Activated CD4-positive, alpha-beta T cell treated with anti-CD3 and anti-CD28 coated beads, Interleukin-2, amount 50 U/mL, for 1 hour (primary cell): ENCODE measurements at places on chromosomes 3 and 15.

DNA sequence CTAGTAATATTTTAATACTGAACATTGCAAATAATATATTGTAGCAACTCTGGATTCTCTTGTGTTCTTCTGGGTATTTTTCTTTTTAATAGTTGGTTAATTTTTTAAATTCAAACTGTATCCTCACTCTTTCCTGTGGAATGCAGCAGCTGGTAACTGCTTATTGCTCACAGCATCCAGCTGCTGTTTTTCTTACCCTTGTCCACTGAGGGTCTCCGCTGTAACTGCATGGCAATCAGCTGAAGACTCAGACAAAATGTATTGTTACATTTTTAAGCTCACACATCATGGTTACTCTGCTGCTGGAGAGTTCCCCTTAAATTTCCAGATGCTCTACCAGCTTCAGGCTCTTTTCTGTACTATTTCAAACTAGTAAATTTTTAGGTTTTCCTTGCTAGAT, 227.6 kb downstream of the MBNL1 start:
- DNase-seq = no peak

- DNase-seq = no peak
Measured at GRCh38 chr3:158531334-158531733, 39.7 kb upstream of the MLF1 start.

- no peak for DNase-seq
Measured at GRCh38 chr3:47315069-47315647, 32.4 kb downstream of the KLHL18 start.

DNA sequence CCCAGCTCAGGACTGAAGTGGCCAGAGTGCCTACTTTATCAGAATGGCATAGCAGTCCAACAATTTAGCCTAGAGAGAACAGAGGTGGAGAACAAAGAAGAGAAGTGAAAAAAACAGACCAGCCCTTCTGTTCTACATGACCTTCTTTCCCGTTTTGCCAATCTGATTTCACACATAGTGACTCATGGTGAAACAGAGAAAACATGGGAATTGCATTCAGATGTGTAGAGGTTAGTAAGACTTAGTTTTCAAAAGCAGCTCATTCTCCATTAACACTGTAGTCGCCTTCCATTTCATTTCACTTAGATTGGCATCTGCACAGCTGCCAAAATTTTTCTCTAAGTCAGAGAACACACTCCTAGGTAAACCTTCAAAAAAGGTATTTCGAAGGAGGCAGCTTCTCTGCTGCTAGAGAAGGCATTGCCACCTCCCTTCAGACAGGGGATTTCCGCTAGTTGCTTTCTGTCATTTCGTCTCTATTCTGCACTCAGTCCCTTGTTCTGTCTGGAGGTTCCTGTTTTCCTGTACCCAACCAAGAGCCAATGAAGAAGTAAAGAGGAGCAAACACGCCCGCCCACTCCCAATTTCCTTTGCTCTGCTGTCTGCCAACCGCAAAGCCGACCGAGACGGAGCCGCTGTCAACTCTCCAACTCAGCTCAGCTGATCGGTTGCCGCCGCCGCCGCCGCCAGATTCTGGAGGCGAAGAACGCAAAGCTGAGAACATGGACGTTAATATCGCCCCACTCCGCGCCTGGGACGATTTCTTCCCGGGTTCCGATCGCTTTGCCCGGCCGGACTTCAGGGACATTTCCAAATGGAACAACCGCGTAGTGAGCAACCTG, at the start of gene ARL6IP5:
Gene ARL6IP5 (plus strand): TSS at position 612 of the 842 bp plus-strand sequence. CDS start 111 bp downstream, at position 723.
- DNase-seq = peak; percentile 88

DNA sequence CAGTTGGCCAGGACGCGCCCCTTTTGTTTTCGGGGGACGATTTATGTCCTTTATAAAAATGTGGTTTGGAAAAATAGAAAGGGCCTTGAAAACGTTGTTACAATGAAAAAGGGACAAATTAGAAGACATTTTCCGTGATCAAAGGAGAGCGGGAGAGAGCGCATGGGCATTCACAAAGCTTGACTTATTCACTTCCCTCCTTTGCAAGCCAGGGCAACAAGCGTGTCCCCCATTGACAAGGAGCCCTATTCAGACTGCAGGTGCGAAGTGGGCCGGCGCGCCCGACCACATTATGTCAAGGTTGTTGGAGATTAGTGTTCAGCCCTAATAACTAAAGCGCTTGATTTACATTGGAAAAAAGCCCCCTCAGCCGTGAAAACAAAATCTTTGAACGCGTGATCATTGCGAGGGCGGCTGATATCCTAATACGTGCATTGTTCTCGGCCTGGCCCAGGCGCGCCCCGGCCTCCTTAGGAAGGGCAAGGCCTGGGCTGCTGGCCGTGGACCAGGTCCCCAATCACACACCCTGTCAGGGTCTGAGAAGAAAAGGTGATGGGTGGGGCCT, 25.9 kb downstream of the ZIC4 start:
- DNase-seq = no peak

GRCh38 chr3:117793622-117794265, 1084.2 kb downstream of the TUSC7 start:
- DNase-seq = no peak

GRCh38 chr15:31019986-31020385, 28.6 kb upstream of the MTMR10 start:
- no peak for DNase-seq

GRCh38 chr3:159560214-159560979, 428.2 kb upstream of the IL12A start:
- no peak for DNase-seq

DNA sequence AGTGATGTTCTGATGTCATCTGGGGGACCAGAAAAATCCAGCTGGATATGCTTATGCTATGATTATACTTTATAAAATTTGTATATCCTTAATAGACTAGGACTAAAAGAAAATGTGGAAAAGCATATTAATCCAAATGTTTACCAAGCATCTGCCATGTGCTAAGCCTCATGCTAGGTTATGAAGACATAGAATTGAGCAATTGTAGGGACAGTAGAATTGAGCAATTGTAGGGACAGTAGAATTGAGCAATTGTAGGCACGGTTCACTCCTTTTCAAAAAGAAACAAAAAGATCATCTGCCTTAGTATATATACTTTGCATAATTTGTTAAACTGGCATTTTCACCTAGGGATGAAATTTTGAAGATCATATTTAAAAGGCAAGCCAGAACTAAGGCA, 18.3 kb downstream of the ABHD5 start:
- DNase-seq = no peak

GRCh38 chr3:123341-123740, 73.2 kb upstream of the CHL1 start:
- no peak for DNase-seq

- no peak for DNase-seq
Measured at GRCh38 chr15:98920091-98920880, 87.3 kb downstream of the PGPEP1L start.

GRCh38 chr15:81265256-81265943, 58.5 kb downstream of the STARD5 start:
- no peak for DNase-seq

DNA sequence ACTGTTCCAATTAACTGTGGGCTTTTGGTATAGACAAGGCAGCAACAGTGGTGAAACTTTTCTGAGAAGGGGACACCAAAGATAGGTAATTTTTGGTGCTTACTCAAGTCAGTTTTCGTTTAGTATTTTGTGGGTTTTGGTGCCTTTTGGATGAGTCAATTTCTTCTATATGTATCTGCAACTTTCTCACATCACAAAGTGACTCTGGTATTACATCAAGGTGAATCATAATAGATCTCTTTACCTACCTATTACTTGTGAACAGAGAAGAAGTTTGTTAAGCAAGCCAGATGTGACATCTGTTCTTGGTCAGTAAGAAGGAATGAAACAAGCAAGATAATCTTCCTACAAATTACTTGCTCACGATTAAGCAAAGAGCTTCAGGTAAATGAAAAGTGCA, 732.4 kb upstream of the DPPA4 start:
- no peak for DNase-seq

DNA sequence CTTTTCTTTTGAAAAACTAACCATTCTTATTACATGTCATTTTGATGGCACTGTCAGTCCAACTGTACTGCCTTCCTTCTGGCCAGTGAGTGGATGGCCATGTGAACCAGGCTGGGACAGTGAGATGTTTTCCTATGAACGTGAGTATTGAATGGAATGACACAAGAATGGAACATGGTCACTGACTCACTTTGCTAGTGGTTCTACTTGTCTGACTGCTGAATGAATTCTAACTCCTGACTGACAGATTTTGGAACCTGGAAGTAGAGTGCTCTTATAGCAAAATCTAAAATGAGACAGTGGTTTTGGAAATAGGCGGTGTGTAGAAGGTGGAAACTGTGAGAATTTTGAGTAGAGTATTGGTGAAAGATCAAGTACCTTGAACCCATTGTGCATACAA, 606.9 kb upstream of the KCNMB2 start:
- no peak for DNase-seq

GRCh38 chr15:96535148-96535547, 204.6 kb downstream of the NR2F2 start:
- DNase-seq = no peak

DNA sequence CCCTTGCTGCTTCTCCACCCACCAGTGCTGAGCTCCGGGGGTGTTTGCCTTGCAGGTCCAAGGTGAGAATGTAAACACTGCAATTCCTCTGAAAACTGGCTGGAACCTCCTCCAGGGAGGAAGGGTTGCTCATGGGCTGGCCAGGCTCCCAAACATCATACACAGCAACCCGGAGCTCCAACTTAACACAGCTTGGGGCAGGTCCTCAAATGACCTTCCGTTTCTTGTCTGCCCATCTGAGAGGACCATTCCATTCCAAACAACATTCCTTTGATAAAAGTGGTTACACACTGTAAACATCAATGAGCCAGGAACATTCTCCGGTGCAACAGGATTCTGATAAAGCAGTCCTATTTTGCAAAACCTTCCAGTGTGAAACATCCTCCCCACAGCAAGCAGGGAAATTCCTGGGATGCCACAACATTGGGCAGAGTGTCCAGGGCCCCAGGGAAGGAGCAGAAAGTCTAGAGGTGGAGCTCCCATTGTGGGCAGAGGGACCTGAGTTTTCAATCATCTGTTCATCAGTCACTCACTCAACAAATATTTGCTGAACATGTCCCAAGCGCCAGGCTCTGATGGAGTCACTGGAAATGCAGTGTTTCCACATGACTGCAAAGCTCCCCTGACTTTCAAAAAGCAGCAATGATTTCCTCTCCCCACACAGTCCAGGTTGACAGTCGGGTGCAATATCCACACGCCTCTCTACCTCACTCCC, 7.3 kb upstream of the HEG1 start:
- DNase-seq = no peak

DNA sequence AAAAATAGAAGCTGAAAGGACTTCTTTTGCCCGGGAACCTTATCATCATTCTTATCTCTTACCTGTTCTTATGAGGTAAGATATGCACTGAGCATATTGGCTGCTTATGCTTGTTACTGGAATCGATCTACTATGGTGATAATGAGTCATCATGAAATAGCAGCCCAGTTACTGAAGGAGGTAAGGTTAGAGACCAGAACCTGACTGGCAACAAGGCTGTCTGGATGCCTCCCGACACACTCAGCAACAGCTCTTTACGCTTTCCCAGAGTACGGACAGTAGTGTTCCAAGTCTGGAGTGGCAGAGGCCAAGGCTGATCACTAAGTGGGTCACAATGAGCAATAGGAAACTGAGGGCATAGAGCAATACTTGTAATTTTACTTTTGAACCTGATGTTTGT, 314.1 kb downstream of the NLGN1 start:
- no peak for DNase-seq

DNA sequence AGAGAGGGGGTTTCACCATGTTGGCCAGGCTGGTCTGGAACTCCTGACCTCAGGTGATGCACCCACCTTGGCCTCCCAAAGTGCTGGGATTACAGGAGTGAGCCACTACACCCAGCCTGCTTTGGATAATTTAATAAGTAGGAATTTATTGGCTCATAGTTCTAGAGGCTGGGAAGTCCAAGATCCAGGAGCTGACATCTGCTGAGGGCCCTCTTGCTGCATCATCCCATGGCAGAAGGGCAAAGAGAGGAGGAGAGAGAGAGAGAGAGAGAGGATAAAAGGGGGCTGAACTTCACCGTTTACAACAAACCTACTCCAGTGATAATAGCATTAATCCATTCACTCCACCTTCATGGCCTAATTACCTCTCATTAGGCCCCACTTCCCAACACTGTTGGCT, 62.0 kb upstream of the HES1 start:
- no peak for DNase-seq

DNA sequence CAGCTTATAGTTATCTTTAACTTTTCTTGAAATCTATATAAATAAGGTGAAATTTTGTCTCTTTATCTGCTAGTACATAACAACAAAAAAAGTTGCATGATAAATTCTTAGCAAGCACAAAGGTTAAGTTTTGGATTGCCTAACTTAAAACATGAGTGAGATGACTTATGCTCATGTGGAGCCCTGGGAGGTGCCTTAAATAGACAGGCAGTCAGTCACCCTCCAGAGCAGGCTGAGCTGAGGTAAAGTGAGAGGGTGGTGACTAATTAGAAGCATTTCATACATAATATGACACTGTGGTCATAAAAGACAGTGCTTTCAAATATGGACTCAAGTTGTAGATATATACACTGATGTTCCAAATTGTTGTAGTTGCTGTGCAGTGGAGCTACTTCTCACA, 14.6 kb upstream of the MME start:
- no peak for DNase-seq

DNA sequence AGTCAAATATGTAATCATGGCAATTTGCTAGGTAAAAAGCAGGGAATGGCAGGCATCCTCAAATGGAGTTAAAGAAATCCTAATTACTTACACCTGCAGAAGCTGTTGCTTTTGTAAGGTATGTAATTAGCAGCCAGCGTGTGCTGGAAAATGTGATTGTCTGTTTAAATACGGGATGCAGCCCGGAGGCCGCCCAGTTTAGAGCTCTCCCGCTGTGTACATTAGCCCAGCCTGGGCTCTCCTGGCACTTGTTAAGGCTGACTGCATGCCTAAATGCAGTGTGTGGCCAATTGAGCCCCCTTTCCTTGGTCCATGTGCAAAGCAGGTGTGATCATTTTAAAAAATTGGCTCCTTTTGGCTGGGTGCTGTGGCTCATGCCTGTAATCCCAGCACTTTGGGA, 9.0 kb downstream of the DPH3 start:
- DNase-seq = no peak

DNA sequence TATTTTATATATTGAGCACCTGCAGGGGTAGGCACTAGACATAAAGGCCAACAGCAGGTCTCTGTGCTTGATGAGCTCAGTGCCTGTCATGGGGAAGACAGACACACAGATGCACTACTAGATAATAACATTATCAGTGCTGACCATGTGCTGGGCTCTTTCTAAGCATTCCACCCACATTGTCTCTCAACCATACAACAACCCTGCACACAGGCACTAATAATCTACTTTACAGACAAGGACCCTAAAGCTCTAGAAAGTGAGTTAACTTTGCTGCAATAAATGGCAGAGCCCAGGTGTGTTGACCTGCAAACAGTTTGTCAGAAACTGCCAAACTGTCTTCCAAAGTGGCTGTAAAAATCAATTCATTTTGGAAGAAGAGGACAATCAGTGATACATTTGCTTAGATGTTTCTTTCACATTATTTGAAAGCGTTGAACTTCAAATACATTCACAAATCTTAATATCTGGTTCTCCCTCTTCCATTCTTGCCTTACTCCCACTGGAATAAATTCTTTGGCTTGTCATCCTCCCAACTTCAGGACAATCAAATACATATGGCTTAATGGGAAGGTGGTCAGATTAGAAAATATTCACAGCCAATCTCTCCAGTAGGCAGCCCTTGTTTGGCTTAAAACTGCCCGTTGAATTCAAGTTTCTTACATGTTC, 11.0 kb upstream of the PP2D1 start:
- DNase-seq = no peak
